ENCODE measurements at places on chromosomes 4 and X. TPM values are rescaled to one million over a fixed set of nuclear protein-coding genes. Genes with fewer than 3 reads are reported as not detected.

STS gene
- 0.95 TPM for total RNA-seq

MSANTD1 gene
- total RNA-seq: not detected

IDS gene
- total RNA-seq: 12.1 TPM

CT83 gene
- total RNA-seq: not detected

AFP gene
- total RNA-seq: not detected

GLUD2 gene
- 1.4 TPM for total RNA-seq

ATP1B4 gene
- not detected for total RNA-seq

RAPGEF2 gene
- 21.4 TPM for total RNA-seq

PSAPL1 gene
- not detected for total RNA-seq

TRPC5OS gene
- not detected for total RNA-seq

DGKK gene
- total RNA-seq: not detected

XIAP gene
- total RNA-seq: 19.9 TPM

FRAS1 gene
- total RNA-seq: not detected

CXorf49 gene
- not detected for total RNA-seq

CXCL10 gene
- not detected for total RNA-seq

SH2D1A gene
- total RNA-seq: not detected

PRPS2 gene
- 79.7 TPM for total RNA-seq

FHDC1 gene
- total RNA-seq: 0.06 TPM

TSR2 gene
- total RNA-seq: 38.0 TPM

SHROOM3 gene
- 66.0 TPM for total RNA-seq

TLR7 gene
- not detected for total RNA-seq

FAM47A gene
- total RNA-seq: not detected

UCP1 gene
- not detected for total RNA-seq

SLC9B1 gene
- total RNA-seq: not detected

TMEM154 gene
- total RNA-seq: not detected

HS3ST1 gene
- not detected for total RNA-seq

F11 gene
- not detected for total RNA-seq

GYPA gene
- total RNA-seq: not detected

FOXR2 gene
- total RNA-seq: not detected

All from G401 (cell line).